ENCODE measurements at places on chromosomes 4 and X.

GRCh38 chr4:169047956-169048355, 37.9 kb upstream of the CBR4 start:
- no peak for DNase-seq

GRCh38 chrX:66022632-66023384, 17.1 kb downstream of the VSIG4 start:
- DNase-seq: peak; percentile 48

DNA sequence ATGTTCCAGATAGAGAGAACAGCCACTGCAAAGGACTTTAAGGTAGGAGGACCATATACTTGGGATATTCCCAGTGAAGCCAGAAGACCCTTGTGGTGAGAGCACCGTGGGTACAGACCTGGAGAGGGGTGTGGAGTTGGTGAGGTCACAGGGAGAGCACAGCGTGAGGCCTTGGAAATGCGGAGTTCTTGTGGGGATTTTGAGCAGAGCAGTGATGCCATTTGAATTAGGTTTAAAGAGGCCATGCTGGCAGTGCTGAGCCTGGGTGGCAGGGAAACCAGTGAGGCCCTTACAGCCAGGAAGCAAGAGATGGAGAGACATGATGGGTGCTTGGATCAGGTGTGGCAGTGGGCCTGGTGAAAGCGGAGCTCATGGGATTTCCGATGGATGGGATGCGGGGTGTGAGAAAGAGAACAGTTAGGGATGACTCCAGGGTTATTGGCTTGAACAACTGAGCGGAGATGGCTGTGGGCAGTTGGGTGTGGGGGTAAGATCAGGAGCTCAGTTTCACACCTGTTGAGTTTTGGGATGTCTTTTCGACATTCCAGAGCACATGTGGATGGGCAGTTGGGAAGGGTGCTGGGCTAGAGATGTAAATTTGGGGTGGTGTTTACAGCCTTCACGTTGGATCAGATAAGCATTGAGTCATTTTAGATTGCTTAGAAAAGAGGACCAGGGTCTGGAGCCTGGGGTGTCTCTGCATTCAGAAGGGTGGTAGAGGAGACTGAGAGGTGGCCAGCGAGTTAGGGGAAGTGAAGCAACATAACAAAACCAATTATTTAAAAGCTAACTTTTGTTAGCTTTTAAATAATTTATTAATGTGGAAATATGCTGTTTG, 68.9 kb downstream of the TMEM131L start:
- DNase-seq: no peak

DNA sequence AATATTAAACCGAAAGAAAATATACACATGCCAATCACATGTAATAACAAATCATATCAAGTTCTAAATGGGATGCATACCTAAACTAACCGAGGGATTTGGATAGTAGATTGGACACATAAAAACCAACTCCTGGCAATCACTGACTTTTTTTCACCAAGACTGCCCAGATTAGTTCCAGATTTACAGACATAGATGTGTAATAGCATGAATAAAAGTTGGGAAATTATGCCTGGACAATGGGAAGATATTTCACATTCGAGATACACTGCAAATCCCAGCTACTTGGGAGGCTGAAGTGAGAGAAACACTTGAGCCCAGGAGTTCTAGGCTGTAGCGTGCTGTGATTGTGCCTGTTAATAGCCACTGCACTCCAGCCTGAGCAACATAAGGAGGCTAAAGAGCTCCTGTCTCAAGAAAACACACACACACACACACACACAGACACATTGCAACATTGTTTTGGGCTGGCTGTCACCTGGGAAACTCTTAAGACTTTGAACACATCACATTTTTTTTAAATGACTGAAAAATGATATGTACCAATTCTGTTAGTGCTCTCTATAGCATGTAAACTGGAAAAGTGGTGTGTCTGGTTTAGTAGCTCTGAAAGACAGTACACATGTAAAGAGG, 5.7 kb downstream of the RAB40A start:
- DNase-seq: no peak

GRCh38 chr4:47012676-47013075, 18.7 kb upstream of the GABRB1 start:
- no peak for DNase-seq

DNA sequence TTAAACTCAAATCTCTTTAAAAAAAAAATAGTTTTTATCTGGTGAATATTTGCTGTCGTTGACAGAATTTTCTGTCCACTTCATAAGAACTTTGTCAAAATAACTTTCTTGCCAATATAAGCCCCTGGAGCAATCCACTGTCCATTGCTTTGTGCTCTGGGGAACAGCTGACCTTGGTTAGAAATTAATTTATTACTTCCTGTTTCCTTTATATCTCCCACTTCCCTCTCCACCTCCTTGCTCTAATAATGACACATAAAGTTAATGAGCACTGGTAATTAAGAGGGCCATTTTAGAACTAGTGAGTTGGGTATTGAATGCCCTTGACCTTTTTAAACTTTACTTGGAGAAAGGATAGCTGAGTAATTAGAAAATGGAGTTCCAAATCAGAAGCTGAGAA, 151.3 kb upstream of the LEF1 start:
- DNase-seq: no peak

- no peak for DNase-seq
Observed at GRCh38 chrX:121013897-121014455, 28.4 kb upstream of the CT47A1 start.

GRCh38 chr4:17552427-17552826, 24.6 kb upstream of the LAP3 start:
- DNase-seq: no peak

- DNase-seq: peak; percentile 4
Observed at GRCh38 chr4:45865781-45866180, 258.1 kb downstream of the GABRG1 start.

DNA sequence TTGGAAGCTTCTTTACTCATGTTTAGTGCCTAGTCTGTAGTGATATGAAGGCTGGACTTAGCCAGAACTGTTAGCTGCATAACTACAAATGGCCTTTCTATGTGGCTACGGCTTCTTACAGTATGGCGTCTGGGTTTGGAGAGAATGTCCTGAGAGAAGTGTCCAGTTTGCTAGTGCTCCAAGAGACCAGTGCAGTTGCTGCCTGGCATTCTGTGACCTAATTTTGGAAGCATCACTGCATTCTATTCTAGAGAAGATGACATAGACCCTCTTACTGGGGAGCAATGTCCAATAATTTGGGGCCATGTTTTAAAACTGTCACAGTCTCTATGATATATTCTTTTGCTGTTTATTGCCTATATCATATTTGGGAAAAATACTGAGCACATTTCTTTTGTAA, 74.2 kb downstream of the STAG2 start:
- DNase-seq: no peak

DNA sequence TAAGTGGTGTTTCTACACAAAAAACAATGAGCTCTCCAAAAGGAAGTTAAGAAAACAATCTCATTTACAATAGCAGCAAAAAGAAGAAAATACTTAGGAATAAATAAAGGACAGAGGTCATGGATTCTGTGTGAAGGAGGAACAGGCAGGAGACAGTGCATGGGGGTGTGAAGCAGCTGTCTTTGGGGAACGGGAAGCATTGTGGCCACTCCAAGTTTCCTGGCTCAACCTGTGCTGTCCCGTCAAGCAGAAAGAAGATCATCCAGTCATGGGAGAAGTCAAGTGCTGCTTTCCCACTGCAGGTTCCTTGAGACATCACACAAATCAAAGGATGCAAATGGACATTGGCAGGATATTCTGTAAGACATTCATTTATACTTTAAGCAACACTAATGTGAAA, 66.1 kb upstream of the MAML3 start:
- no peak for DNase-seq

GRCh38 chr4:2042947-2043395, 16.2 kb upstream of the NAT8L start:
- no peak for DNase-seq

DNA sequence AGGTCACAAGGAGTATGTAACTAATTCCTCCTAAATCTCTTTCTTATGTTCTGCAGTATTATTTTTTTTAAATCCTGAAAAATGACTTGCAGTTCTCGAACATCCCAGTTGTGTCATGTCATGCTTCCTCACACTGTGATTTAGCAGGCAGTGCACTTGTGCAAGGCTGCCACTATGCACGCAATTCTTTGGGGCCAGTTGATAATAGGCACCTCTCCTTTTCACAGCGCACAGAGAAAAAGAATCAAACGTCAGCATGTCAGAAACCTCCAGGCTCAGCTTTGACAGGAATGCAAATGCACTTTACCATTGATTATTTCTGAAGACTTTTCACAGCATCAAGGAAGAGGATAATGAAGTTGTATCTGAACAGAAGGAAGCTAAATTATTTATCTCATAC, 62.9 kb downstream of the FGF13 start:
- DNase-seq: no peak

GRCh38 chr4:7803371-7803770, 136.3 kb downstream of the AFAP1 start:
- DNase-seq: no peak

GRCh38 chr4:15238720-15239119, 189.1 kb upstream of the C1QTNF7 start:
- peak; percentile 36 for DNase-seq

GRCh38 chr4:180336494-180337090, 1906.6 kb upstream of the TENM3 start:
- no peak for DNase-seq

DNA sequence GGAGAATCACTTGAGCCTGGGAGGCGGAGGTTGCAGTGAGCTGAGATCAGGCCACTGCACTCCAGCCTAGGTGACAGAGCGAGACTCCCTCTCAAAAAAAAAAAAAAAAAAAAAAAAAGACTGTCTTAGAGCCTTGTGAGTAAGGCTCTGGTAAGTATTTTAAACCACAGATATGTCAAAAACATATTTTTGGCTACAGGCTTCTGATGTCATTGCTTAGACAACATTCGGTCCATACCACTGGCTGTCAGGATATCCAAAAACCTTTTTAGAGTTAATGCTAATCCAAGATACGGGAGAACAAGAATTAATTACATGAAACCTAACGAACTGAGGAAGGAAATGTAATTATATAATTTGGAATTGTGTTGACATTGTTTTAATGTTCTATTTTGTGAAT, 999.5 kb upstream of the PABPC4L start:
- no peak for DNase-seq

DNA sequence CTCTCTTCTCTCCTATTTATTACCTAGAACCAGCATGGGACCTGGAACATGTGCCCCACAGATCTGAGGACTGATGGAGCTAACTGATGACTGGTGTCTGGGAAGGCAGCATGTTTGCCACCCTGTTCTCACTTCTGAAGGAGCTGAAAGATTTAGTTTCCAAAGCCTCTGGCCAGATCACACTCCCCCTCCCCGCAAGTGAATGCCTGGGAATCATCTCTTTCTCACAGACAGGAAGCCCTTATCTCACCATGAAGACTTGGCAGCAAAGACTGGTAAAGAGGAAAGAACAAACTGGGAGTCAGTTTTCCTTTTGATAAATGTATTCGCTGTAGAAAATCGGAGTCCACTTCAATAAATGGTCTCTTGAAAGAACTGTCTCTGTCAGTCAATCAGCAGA, 21.0 kb upstream of the PCYT1B start:
- no peak for DNase-seq

- no peak for DNase-seq
Observed at GRCh38 chr4:8896506-8896905, 24.9 kb upstream of the HMX1 start.

DNA sequence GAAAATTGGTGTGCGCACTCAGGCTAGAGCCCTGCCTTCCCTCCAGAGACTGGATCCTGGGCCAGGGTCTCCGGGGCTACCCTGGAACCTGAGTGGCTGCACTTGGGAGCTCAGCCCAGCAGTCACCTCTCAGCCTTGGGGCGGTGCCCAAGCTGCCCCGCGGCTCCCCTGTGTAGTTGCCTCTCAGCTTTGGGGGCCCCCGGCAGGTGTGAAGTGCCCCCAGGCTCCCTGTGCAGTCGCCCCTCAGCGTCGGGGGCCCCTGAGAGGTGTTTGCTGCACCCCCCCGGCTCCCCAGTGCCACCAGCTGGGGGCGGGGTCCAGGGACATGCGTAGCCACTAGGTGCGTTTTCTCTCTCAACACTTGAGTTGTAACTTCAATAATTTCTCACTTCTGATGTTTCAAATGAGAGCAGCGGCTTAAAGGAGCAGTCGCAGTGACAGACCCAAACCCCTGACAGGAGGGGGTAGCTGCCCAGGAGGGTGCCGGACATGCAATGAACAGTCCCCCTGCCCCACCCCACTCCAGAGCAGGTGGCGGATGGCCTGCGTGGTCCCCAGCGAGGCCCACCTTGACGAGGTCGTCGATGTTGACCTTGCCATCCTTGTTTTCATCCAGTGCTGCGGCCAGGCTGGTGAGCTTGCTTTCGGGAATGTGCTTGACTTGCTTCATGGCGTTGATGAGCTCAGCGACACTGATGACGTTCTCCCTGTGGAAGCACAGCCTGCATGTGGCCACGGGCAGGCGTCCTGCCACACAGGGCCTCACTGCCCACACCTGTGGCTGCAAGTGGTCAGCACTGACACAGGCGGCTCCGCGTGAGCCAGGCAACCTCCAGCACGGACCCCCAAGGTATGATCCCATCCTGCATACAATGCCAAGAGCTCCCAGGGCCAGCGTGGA, 22.3 kb downstream of the FGFR3 start:
- DNase-seq: no peak

DNA sequence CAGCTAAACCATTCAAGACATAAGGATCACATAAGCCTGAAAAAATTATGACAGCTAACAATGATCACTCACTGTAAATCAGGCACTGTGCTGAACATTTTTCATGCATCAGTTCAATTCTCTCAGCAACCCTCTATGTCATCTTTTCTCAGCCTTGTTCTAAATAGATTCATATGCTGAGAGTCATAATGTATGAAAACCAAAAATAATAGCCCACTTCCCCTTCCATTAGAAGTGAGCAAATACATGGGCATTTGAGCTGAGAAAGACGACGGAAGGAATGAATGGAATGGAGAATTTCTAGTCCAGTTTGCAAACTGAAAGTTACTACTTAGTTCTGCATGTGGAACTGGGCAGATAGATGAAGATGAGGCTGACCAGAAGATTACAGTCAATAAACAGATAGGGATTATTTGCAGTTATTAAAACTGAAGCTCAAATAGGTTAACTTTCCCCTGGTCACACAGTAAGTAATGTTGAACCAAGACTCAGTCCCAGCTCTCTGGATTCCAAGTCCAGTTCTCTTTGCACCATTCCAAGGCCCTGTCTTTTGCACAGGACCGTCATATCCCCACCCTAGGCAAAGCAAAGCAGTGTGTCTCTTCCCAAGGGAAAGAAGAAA, 1.6 kb upstream of the SH3RF1 start:
- DNase-seq: peak; percentile 47

- no peak for DNase-seq
Observed at GRCh38 chr4:113978561-113979147, 793 bp downstream of the ARSJ start.

DNA sequence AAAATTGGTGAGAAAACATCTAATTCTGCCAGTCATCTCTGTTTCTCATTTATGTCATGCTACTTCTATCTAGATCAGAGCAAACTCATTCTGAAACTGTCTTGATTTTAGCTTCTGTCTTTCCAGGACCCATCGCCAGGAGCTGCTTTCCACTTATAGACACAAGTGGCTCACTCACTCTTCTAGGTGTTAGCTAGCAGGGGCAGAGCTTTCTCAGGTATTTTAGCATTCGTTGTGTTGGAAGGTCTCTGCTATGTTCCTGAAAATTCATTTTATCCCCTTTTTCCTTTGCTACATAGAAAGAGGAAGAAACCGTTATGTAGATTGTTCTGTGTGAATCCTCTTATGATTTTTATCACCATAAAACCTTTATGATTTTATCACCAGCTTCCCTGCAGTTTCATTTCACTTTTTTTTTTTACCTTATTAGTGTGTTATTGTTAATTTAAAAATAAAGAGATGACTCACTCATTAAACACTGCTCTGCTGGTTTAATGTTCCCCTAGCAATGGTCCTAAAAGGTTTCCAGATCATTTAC, 246.6 kb upstream of the AADAT start:
- DNase-seq: no peak

Measured in MV-4-11 (cell line).